NCI-H446 treated with DMSO at 0.1 percent for 48 hours (cell line): ENCODE measurements at places on chromosomes 4 and X.

GRCh38 chr4:164866817-164867490 is 10.0 kb upstream of the APELA start:
- no peak for DNase-seq

- DNase-seq: no peak
These were observed 193.7 kb downstream of the PPP3CA start for GRCh38 chr4:101153653-101154052.

DNA sequence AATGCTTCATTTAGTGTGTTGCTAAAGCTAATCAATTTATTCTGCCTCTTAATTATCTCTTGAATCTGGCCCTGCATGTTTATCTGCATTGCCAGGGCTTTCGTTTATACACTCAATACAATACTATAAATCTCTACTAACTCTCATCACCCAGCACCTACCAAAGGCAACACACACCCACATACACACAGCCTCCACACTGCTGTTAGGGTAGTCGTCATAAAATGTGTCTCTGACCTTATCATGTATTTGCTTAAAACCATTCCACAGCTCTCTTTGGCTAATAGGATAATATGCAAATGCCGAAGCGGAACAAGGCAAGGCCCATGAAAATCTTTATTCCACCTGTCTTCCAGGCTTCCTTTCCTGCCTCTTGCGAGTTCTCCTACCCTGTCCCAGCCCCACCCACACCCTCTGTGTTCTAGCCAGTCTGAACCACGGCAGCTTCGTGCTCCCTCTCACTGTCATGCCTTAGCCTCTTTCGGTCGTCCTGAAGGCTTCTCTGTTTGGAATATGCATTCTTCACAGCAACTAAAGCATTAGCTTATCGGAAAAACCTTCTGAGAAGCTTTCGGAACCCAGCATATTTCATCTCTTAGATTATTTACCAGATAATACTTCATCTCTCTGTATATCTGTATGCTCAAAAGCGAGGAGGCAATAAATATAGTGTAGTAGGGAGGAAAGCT is 333.5 kb downstream of the TENM3 start:
- no peak for DNase-seq

DNA sequence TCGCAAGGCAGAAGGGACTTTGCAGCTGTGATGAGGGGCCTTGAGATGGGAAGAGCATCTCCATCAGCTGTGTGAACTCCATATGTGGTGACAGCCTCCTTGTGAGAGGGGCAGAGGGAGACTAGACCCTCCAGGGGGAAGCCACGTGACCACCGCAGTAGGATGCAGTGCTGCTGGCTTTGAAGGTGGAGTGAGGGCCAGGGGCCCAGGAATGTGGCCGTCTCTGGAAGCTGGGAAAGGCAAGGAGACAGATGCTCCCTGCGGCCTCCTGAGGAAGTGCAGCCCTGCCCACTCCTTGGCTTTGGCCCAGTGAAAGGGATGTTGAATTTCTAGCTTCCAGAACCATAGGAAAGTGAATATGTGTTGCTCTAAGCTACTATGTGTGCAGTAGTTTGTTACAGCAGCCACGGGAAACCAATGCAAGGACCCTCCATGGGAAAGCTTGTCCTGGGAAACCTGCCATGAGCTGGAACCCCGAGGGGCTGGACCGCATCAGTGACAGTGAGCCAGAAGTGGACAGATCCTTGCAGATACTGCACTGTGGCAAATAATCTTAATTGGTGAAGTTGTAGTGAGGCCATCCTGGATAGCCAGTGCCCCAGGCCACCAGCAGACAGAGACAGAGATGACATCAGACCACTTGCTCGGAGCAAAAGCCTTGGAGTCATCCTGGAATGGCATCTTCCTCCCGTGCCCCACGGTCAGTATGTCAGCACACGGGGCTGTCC is 35.4 kb upstream of the SORCS2 start:
- no peak for DNase-seq

- DNase-seq: no peak
These were observed 81.9 kb downstream of the MAGED1 start for GRCh38 chrX:51975360-51975759.

- no peak for DNase-seq
These were observed 326.5 kb downstream of the ASMT start for GRCh38 chrX:1941321-1941720.

DNA sequence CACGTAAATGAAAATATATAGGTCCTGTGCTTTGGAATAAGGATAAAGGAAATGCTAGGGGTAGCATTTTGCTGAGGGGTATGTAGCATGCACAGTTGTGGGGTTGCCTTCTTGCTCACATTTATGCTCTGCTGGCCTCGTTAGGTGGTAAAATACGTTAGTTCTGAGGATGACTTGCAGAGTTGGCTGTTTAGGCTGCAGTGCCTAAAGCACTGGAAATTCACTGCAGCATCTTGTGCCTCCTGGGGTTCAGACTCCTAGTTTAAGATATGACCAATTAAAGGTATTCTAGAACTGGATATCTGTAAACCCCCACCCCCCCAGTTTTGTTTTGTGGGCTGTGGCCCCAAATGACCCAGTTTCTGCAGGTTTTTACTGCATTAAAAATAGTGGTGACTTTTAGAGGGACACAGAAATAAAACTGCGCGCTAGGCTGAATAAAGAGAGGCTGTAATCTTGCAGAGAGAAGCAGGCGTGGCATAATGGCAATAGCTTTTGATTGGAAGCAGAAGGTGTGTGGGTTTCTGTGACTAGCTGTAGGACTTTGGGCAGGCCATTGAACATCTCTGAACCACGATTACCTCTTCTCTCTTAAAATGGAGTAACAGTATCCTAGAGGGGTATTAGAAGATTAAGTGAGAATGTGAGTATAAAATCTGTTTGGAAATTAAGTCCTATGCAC is 79.3 kb downstream of the REPS2 start:
- DNase-seq: no peak

DNA sequence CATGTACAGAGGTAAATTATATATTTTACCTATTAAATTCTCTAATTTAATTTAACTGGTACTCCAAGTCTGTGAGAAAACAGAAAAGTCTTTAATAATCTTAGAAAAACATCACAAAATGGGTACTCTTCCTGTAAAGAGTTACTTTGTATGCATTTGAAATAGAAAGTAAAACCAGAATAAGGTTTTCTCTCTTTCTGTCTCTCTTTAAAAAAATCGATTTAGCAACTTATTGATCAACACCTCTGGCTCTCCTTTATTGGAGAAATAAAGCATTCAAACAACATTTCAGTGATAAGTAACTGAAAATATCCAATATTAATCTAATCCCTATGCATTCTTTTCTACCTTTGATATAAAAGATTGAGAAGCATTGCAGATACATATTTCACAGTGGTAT is 27.4 kb downstream of the ATOH1 start:
- no peak for DNase-seq

DNA sequence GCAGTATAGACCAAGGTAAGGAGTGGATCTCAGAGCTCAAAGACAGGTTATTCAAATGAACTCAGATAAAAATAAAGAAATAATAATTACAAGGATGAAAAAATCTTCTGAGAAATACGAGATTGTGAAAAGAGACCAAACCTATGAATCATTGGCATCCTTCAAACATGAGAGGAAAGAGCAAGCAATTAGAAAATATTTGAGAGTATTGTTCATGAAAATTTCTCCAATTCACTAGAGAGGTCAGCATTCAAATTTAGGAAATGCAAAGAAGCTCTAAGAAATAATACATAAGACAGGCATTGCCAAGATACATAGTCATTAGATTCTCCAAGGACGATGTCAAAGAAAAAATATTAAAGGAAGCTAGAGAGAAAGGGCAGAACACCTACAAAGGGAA is 93.5 kb upstream of the GALNTL6 start:
- no peak for DNase-seq

- DNase-seq: no peak
These were observed 24.8 kb downstream of the IQSEC2 start for GRCh38 chrX:53256446-53257041.

DNA sequence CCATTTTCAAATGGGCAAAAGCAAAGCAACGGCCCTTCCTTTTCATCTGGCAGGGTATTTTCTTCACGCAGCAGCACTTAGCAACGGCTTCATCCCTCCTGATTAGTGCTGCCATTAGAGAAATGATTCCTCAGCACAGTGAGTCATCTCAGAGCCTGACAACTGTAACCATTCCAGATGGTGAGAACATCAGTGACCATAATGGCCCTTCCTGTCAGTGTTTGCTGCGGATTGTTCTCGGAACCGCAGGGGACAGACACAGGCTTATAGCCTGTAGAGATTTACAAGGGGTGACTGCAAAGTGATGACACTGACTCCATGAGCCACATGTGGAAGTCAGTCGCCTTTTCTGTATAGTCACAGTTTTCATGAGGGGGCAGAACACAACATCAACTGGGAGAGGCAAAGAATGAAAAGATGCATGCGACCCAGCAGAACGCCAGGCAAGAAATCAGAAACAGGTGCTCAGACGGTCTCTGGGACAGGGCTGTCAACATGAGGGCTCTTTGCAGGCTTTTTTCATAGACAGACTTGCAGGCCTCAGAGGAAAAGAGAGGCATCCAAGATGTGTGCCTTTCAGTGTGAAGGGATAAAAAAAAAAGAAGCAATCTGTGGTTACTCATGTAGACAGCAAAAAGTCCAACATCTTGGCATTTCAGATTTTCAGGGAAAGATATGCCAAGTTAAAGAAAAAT is 69.9 kb upstream of the FBXW7 start:
- peak; percentile 18 for DNase-seq

DNA sequence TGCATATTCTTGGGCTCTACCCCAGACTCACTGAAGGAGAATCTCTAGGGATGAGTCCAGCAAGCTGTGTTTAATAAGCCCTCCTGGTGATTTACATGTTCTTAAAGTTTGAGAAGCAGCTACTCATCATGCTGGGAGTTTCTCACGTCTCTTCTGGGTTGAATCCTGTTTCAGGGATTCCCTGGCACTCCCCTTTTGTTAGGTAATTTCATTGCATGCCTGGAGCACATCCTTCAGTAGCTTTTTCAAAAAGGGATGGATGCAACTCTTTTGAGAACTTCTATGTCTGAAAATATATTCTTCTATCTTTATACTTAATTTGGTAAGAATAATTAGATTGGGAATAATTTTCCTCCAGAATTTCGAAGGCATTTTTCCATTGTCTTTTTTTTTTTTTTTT is 4.4 kb downstream of the EVC start:
- DNase-seq: no peak

DNA sequence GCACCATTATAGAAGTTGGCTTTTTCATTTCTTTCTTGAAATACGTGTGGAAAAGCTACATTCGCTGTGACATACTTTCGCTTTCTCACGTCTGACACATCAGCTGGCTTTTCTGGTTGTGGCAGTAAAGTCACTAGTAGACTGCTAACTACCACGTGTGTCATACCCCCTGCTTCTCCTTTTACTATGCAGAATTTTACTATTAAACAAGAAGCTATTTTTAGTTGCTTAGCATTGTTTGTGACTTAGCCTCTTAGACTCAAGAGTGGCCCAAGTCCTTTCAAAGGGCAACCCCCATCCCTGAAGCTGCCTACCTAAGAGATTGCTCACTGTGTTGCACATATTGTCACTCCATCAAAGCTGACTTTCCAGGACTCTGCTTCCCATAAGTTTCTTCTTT is 2.1 kb upstream of the IL2 start:
- DNase-seq: no peak

- DNase-seq: no peak
These were observed 239.6 kb upstream of the VCX start for GRCh38 chrX:7603387-7603786.

DNA sequence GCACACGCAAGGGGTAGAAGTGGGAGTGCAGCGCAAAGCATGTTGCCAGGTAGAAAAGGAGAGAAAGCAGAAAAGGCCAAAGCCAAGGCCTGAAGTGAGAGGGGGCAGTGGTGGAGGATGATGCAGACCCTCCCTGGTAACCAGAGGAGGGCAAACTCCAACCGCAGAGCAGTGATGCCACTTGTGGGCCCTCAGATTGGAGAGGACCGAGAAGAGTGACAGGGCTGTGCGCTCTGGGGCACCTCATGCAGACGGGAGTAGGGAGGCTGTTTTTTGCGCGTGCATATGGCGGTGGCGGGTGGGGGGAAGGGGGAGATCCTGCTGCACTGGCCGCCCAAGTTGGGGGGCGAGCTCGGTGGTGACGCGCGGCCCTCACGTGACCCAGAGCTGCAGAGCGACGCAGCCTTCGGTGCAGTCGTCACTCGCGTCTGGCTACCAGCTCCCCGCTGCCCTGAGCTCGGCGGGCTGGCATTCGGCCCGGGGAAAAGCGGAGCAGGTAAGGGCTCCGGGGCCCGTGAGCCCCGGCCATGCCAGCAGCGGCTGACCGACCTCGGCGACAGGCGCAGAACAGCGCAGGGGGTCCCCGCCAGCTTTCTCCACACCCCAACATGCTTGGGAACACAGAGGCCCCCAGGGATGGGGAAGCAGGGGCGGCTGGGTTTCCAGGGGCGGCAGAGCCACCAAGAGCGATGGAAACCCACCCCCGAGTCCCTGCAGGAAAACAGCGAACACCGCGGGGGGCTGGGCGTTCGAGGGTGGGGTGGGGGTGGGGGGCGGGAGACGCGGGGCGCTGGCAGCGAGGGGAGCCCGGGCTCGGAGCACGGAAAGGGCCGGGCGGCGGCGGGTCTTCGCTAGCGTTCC is at the start of gene BEX3:
Gene BEX3, plus strand, starts transcription at position 421 of the 861 bp plus-strand sequence. CDS start 984 bp downstream, outside the sequence.
- DNase-seq: peak; percentile 39

GRCh38 chr4:2091990-2092668 is 33.0 kb downstream of the NAT8L start:
- no peak for DNase-seq

DNA sequence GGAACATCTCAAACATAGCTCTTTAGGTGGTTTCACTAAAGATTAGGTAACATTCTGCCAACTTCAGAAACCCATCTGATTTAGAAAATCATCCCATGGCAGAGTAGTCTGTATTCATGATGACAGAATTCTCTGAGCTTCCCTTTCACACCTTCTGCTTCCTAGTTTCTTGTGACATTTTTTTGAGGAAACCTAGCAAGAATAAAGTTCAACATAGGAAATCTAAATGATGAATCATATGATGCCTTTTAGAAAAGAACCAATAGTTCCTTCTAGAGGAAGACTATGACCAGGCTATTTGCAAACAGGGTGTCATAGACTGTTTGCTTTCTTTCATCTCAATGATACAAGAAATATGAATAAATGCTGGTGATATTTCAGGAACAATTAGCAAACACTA is 49.8 kb upstream of the CAMK2D start:
- no peak for DNase-seq

DNA sequence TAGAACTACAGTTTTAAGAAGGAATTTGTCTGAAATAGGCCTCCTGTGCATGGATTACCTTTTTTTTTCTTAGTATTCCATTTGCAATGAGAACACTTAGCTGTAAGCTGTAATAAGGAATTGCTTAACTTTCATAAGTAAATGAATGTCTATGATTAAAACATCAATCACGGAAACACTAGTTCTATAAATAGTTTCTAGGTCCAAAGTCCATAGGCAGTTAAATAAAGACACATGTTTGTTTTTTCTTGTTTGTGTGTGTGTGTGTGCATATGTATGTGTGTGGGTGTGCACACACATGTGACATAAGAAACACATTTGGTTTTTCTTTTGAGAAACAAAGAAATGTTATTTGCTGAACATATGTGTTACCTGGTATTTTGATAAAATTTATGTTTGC is 11.2 kb downstream of the GPRIN3 start:
- DNase-seq: no peak

- no peak for DNase-seq
These were observed 167.3 kb upstream of the LEF1 start for GRCh38 chr4:108336076-108336475.
